ENCODE measurements at places on chromosomes 1 and 21. TPM values are rescaled to one million over a fixed set of nuclear protein-coding genes. Genes with fewer than 3 reads are reported as not detected.

- DNase-seq = no peak
Measured at GRCh38 chr1:209800984-209801834, 4.7 kb downstream of the IRF6 start.

- DNase-seq = no peak
Measured at GRCh38 chr21:39472786-39473185, 21.0 kb downstream of the SH3BGR start.

GRCh38 chr1:66433611-66434010 lies 100.3 kb upstream of the SGIP1 start:
- no peak for DNase-seq

The GSTM3 gene
- 30.3 TPM for total RNA-seq
